ENCODE measurements at places on chromosomes 12 and 14. TPM values are rescaled to one million over a fixed set of nuclear protein-coding genes. Genes with fewer than 3 reads are reported as not detected.

GRCh38 chr12:24491968-24492367, 456.9 kb downstream of the BCAT1 start:
- DNase-seq = no peak

- DNase-seq = no peak
Observed at GRCh38 chr14:103103461-103104388, 9.2 kb downstream of the EXOC3L4 start.

GRCh38 chr12:67111182-67111581, 158.0 kb upstream of the CAND1 start:
- DNase-seq = no peak

DNA sequence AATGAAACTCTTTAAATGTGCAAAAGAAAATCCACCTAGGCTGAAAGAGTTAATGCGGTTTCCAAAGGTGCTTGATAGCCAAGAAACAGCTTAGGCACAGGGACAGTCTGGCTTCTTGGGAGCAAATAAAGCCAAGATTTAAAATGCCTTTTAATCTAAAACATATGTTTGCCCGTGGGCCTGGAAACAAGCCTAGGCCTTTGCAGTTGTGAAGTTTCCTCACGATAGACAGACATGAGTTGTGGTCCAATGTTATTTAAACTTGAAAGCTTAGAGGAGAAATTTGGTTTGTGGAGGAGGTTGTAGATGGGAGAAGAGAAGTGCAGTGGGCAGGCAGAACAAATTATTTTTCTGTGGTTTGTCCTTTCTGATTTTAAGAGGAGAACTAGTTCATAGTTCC, 29.8 kb downstream of the PROX2 start:
- DNase-seq = no peak

- no peak for DNase-seq
Observed at GRCh38 chr12:67045650-67046049, 223.5 kb upstream of the CAND1 start.

DNA sequence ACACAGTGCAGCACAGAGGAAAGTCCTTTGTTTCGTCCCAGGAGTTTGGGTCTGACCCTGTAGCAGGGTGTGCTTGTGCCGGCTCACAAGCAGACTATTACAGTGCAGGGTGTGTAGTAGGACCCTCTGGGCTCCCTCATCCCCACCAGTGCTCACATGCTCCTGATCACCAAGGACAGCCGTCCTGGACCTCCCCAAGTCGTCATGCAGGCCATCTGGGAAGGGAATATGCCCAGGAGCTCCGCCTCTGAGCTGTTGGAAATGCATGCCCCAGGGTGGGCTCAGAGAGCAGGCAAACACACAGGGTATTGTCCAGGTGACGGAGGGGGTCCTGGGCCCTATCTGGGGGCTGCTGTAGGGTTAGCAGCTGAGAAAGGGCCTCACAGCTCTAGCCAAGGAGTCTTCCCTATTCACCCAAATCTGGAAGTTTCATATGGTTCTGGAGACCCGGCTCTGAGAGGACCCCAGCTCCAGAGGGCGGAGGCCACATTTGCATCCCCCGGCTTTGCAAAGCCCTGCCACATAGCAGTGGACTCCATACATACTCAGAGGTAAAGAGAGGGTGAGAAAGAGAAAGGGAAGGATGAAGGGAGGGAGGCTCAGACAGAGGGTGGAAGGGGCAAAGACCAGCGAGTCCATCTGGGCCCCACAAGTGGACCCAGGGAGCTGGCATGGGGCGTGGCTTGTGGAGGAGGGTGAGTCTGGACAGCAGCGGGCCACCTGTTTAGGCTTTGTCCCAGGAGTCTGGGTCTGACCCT, 53.5 kb upstream of the PPP2R5C start:
- DNase-seq = no peak

DNA sequence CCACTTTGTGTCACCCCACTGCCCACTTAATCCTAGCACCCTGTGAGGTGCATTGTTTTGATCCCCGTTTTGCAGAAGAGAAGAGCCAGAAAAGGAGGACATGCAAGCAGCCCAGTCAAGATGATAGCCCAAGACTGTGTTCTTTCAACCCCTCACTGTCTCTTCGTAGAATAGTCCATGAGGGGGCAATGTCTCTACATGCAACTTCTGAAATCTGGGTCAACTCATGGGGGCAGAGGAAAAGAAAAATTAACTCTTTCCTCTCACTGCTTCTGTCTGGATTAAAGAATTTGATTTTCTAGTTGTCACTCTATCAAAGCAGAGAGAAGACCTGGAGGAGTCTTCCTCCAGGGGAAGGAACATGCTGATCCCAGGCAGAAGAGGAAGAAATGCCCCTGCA, 229.6 kb upstream of the NOS1 start:
- no peak for DNase-seq

GRCh38 chr14:71891970-71892369, 40.3 kb upstream of the RGS6 start:
- DNase-seq = no peak

GRCh38 chr14:99995700-99996356, 69.4 kb upstream of the EVL start:
- DNase-seq = no peak

DNA sequence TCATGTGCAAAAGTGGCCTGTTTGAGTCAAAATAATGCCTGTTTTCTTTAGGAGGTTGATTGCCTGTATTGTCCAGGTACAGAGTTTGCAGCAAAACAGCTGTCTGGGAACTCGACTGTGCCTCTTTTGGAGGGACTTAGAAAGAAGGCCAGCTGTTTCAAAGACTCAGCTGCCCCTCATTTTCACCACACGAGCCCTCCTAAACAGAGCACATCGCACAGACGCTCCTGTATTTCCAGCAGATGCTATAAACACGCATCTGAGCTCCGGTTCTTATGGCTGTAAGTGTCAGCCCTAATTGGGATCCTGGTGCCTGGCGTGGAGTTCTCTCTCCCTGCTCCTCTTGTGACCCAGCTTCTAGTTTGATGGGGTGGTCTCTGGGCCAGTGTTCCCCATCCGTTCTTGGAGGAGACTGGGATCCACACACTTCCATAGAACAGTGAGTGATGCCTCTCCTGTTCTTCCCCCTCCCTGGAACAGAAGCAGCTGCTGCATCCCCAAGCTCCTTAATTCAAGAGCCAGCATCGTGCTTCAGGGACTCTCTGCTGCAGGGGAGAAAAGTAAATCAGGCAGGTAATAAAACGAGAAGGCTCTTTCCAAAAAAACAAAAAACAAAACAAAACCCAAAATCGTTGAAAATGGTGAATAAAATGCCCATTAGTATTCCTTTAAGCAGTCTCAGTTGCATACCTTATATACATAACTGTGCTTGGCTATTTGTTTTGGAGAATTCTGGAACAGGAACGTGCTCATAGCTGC, 269.0 kb downstream of the SLC15A4 start:
- no peak for DNase-seq

GRCh38 chr14:103594265-103594664, 31.5 kb downstream of the COA8 start:
- DNase-seq = no peak

DNA sequence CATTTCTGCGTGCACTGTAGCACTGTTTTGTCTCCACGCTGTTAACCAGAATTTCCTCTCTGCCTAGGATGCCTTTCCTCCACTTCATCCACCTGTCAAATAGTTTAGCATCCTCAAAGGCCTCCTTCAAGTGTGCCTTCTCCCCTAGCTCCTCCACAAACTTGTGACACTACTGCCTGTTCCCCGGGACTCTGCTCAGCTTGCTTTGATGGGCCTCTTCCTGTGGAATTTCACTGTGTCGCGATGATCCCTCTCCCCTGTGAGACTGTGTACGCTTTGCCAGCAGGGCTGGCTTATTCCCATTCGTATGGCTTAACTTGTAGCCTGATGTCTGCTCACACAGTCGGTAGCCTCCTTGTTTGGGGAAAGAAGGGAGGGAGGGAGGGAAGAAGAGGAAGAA, 426.8 kb downstream of the VRK1 start:
- DNase-seq = no peak

DNA sequence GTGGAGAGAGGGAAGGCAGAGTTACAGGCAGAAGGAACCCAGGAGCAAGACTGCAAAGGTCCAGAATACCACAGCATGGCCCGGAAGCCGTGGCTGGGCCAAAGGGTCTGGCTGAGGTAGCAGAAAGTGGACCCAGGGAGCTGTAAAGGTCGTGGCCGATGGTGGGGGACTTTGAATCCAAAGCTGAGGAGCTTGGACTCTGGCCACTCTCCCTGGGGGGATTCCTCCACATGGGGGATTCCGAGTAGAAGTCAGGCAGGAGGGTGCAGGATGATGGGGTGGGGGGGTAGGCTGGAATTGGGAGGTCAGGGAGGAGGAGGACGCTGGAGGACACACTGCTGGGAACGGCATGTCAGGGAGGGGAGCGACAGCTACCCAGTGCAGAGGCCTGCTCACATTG, 125.2 kb downstream of the GCH1 start:
- DNase-seq = no peak

- no peak for DNase-seq
Observed at GRCh38 chr12:8513256-8513655, at the start of gene CLEC4D. Gene CLEC4D (plus strand): TSS chr12:8513503. CDS start chr12:8513733, 230 bp downstream.

Gene CAPS2
- 8.2 TPM for polyA plus RNA-seq

Gene FOXG1
- 0.08 TPM for polyA plus RNA-seq

Gene FAM216A
- polyA plus RNA-seq = 18.1 TPM

Gene CEBPE
- 0.16 TPM for polyA plus RNA-seq

Gene OR6C2
- not detected for polyA plus RNA-seq

Gene KCNJ8
- polyA plus RNA-seq = 22.9 TPM

Gene CNTN1
- 38.1 TPM for polyA plus RNA-seq
